Hematopoietic multipotent progenitor cell treated with erythropoietin and hydrocortisone succinate and interleukin-3 and kit ligand, for 4 days (in vitro differentiated cells): ENCODE measurements at places on chromosomes 12 and 14.

DNA sequence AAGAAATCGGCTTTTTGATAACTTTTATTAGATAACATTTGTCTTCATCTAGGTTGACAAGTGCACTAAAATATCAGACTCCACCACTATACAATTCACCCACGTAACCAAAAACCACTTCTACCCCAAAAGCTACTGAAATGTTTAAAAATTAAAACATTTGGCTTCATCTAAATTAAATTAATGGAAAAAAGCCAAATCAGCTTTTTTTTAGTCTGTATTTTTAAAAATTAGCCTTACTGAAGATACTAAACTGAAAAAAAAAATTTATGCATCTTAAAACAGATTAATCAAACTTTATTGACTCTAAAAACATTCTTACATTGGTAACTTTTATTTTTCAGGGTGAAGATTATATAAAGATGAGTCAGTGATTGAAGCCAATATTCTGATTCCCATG, 30.0 kb downstream of the CREBL2 start:
- DNase-seq: no peak

DNA sequence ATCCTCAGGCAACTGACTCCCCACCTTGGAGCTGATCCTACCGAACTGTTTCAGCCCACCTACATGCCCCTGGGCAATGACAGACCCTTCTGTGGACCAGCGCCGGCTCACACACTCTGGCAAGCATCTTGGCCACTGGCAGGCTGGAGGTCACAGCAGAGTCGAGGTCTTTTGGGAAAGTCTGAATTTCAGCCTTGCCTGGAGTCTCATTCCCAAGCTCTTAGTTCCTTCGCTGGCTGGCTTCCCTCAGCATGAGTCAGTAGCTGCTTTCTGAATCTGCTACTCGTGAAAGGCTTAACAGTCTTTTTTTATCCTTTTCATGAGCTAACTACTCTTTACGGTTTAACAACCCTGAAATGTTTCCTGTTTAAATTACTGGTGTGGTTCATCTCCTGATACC, 44.5 kb downstream of the ASCL4 start:
- no peak for DNase-seq

DNA sequence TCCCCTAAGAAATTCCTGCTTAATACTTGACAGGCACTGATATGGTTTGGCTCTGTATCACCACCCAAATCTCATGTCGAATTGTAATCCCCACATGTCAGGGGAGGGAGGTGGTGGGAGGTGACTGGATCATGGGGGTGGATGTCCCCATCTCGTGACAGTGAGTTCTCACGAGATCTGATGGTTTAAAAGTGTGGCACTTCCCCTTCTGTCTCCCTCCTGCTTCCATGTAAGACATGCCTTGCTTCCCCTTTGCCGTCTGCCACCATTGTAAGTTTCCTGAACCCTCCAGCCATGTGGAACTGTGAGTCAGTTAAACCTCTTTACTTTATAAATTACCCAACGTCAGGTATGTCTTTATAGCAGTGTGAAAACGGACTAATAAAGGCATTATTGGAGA, 198.0 kb downstream of the FOXN3 start:
- no peak for DNase-seq

DNA sequence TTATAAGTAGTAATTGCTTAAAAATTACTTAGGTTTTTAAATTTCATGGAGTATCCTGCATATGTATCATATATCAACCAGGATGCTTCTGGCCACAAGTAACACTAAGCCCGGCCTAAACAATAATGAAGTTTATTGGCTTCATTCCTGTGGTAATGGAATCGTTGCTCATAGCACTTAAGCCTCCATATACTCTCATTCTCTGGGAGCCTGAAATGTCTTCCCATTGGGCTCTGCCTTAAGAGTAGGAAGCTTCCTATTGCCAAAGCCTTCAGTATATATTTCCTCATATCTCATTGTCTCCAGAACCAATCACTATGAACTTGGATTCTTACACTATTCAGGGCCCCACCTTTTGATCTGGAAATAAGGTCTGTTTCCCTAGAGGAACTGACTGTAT, 83.8 kb upstream of the DNM1L start:
- no peak for DNase-seq

DNA sequence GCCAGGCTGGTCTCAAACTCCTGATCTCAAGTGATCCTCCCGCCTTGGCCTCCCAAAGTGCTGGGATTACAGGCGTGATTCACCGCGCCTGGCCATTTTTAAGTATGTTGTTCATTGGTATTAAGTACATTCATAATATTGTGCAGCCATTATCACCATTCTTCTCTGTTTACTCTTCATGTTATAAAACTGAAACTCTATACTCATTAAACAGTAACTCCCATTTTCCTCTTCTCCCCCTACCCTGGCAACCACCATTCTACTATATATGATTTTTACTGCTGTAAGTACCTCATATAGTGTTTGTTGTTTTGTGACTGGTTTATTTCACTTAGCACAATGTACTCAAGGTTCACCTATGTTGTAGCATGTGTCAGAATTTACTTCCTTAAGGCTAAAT, 23.1 kb downstream of the METAP2 start:
- no peak for DNase-seq

DNA sequence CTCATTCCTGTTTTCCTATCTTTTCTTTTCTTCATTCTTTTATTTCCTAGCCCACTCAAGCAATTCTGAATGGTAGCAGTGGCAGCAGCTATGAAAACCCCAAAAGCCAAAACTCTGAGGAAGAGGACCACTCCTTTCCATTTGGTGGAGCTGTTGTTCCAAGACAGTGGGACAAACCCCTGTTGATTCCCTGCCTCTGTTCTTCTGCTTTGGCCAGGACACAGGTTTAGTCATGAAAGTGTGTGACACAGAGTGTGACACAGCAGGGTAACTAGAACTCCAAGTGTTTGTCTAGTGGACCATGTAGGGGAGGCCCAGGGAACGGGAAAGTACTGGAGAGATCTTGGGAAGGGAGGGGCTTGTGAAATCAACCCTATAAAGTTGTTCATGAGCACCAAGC, 71.1 kb downstream of the PTCSC3 start:
- no peak for DNase-seq
